ENCODE measurements at places on chromosomes 16 and 17.

DNA sequence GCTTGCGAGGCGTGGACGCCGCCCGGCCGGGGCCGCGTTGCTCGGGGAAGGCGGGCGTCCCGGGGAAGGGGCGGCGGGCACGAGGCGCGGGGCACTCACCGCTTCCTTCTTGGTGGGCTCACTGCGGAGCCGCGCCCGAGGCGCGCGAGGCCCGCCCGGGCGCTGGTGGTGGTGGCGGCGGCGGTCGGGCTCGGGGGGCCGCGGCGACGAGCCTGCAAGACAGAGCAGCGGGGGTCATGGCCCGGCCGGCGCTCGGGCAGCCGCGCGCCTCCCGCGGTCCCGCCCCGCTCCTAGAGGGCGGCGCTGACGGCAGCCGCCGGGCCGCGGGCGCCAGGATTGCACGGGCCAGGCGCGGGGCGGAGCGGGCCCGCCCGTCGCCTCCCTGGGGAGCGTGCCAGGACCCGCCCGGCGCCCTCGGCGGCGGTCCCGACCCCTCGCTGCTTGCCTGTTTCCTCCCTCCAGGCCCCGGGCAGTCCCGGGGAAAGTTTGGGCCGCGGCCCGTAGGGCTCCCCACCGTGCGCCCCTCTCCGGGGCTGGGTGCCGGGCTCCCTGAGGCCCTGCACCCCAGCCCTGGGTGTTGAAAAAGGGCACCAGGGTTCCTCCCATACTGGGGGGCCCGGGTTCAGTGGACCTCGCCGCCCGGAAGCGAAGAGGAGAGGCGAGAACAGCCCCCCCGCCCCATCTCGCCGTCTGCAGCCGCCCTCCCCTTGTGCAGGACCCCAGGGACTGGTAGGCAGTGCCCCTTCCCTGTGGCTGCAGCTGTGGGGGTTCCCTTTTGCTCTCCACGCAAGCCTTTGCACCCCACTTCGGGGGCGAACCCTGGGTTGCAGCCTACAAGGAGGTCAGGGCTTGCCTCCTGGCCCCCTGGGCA lies at the start of gene C16orf74:
Gene C16orf74 (minus strand): TSS at position 270 of the 871 bp plus-strand sequence. CDS start 15,879 bp downstream, outside the sequence.
- DNase-seq: no peak

DNA sequence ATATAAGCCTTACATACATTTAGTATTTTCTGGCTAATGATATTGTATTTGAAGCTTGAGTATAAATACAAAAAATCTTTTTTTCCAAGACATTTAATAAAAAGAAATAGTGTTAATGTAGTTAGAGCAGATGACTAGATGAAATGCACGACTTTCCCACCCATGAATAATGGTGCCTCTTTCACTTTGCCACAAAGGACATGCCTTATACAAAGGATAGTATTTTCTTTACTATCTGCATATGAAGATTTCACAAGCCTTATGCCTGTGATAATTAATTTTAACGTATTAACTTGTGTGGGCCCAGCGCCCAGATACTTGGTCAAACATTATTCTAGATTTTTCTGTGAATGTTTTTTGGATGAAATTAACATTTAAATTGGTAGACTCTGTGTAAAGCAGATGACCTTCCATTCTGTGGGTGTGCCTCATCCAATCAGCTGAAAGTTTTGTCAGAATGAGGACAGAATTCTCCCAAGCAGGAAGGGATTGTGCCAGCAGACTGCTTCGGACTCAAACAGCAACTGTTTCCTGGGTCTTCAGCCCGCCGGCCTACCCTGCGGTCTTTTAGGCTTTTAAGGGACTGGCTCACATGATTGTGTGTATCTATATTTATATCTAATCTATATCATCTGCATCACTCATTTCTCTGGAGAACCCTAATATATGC lies 115.4 kb downstream of the USP22 start:
- no peak for DNase-seq

- DNase-seq: no peak
These were observed 45.3 kb downstream of the MPRIP start for GRCh38 chr17:17087424-17088015.

DNA sequence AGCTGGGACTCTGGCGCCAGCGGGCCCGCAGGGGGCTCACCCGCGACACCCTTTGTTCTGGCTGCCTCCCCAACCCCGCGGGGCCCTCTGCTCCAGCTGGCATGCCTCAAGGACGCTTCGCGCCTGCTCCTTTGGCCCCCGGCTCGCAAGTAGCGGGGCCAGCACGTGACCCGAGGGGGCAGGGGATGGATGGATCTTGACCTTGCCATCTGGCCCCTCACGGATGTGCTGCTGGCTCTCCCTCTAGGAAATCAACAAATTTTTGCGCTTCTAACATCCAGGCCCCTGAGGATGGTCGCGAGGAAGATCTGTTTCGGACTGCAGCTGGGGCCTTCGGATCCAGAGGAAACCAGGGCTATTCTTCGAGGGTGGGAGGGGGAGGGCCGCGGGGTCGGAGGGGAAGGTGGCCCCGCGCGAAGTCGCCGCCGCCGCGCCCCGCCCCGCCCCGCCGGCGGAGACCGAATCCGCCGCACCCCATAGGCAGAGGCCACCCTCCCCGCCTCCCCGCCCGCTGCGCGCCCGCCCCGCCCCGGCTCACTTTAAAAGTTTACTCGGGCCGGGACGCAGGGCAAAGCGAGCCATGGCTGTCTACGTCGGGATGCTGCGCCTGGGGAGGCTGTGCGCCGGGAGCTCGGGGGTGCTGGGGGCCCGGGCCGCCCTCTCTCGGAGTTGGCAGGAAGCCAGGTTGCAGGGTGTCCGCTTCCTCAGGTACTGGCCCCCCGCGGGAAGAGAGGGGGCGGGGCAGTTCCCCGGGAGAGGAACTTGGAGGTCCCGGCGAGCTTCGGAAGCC lies at the start of gene ACSF2:
Gene ACSF2 (plus strand): TSS at position 537 of the 790 bp plus-strand sequence. CDS start 44 bp downstream, at position 581.
- DNase-seq: peak; percentile 80

- DNase-seq: no peak
These were observed 26.2 kb upstream of the NAGLU start for GRCh38 chr17:42509841-42510240.

- no peak for DNase-seq
These were observed 81.8 kb upstream of the TBC1D3K start for GRCh38 chr17:37842401-37842800.

- DNase-seq: no peak
These were observed 334.7 kb downstream of the SOX9 start for GRCh38 chr17:72455562-72455961.

GRCh38 chr17:45229681-45230409 lies 8.2 kb downstream of the FMNL1 start:
- peak; percentile 62 for DNase-seq

GRCh38 chr16:56944954-56945839 lies 13.3 kb downstream of the HERPUD1 start:
- DNase-seq: peak; percentile 48

GRCh38 chr17:6078458-6078871 lies 8.3 kb downstream of the WSCD1 start:
- no peak for DNase-seq

- DNase-seq: no peak
These were observed 176.8 kb upstream of the ASIC2 start for GRCh38 chr17:33469911-33470310.

DNA sequence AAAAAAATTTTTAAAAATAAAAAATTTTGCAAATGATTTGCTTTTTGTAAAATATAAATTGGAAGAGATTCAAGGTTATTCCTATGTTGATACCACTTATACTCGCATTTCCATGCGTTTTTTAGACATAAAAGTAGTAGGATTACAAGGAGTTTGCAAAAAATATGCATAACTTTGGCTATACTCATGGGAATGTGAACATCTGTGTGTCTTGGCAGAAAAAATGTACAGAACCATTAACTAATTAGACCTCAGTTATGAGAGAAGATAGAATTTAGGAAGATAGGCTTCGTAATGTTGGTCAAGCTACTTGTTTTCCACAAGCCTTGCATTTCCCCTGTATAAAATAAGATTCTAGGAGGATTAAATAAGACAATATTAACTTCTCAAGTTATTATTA lies 61.1 kb upstream of the VPS4A start:
- no peak for DNase-seq

GRCh38 chr16:58198022-58198683 lies at the start of gene CSNK2A2:
CSNK2A2 (minus strand) TSS chr16:58198106; CDS start chr16:58197736, 370 bp downstream.
- peak; percentile 81 for DNase-seq

DNA sequence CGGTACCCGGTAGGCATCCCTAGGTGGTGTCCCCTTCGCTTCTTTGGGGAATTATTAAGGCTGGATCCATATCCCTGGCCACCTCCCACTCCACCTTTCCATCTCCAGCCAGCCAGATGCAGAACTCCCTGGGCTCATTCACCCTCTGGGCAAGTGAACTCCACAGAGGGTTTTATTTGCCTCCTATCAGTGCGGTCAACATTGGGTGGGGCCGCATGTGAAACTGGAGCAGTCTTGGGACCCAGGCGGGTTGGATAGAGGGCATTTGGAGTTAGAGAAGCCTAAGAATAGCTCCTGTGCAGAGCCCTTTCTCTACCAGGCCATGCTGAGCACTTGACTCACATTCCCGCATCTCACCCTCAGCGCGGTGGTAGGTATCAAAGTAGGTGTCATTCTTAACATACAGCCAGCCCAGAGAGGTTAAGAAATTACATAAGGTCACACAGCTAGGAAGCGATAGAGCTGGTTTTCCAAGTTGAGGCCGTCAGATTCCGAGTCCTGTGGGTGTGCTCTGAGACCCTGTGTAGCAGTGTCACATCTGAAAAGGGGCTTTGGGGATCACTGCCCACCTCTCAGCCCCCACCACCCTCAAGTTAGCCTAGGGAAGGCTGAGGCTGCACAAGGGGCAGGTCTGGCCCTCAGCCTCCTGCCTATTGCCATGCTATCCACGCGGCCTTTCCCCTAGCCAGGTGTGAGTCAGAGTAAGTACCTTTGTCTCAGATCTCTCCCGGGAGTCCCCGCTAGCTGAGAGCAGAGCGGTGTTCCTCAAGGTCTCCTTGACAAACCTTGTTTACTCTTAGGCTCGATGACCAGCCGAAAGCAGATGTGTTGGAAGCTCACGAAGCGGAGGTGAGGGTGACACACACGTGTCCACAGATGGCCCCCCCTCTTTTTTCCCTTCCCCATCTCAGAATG lies 26.9 kb upstream of the LGALS9 start:
- no peak for DNase-seq

Data from stimulated activated CD4-positive, alpha-beta T cell treated with anti-CD3 and anti-CD28 coated beads, Interleukin-2, amount 100 ng/mL, for 24 hours (primary cell).